GM20000 (cell line): ENCODE measurements at places on chromosomes 12 and 14.

DNA sequence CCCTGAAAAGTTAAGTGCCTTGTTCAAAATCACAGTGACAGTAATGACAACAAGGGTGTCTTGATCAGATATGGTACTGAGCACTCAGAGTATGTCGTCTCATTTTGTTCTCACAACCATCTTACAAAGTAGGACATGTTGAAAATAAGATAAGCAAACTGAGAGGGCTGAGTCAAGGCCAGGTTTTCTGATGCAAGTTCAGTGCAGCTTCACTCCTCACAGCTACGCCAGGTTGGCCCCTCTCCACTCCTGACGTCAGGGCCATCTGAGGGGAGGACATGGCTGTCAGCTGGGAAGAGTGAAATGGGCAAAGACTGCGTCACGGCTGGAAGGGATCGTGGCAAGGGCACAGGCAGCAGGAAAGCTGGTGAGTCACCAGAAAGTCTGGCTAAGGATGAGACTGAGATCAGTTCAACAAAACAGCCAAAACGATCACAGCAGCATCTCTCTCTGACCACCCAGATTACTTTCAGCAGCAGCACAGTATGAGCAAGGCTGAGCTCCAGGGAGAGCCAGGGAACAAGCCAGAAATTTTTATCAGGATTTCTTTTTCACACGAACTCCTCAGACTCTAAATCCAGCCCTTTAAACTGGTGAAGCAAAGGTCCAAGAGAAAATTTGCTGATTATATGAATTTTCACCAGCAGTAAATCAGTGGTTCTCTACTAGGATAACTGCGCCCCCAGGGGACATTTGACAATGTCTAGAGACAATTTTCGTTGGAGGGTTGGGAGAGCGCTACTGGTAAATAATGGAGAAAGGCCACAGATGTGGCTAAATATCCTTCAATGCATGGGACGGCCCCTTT, 297.9 kb upstream of the AMIGO2 start:
- no peak for DNase-seq

DNA sequence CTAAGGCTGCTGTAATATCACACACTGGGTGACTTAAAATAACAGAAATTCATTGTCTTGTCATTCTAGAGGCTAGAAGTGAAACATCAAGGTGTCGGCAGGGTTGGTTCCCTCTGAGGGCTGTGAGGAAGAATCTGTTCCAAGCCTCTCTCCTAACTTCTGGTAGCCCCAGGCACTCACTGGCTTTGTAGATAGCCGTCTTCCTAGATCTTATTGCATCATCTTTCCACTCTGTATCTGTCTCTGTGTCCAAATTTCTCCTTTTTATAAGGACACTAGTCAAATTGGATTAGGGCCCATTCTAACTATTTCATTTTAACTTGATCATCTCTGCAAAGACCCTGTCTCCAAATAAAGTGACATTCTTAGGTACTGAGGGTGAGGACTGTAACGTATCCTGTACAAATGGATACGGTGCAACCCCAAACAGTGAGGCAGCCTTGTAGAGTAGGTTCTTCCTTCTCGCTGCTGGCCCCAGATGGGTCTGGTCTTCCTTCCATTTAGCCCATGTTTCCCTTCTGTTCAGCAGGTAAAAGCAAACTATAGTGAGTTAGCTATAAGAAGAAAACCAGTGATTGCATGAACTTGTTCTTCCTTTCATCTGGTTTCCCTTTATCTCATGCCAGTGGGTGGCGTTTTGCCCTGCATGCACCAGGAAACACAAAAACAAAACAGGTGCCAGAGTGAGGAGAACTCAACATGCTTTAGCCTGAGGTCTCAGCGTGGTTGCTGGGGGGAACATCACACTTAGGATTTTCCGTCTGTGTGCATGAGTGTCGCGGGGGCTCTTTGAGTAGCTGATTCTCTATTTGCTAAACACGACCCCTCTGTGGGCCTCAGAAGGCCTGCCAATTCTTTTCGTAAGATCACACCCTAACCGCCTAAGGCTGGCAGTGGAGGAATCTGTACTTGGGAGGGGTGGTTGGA, 19.5 kb downstream of the TTC9 start:
- DNase-seq = no peak

DNA sequence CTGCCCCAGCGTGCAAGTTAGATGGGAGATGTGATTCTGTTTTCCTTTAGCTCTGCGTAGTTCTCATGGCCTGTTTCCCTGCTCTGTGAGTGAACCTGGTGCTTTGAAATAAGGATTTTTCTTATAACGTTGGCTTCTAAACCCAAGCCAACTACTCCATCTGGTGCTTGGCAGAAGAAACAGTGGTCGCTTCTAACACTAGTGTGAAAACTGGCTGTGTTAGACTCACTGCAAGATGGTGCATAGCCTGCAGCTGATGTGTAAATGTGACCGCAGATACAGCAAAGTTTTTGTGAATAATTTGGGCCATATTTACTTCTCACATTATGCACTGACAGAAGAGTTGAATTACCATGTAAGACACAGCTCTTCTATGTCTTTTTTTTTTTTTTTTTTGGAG, 12.2 kb downstream of the GTF2H3 start:
- no peak for DNase-seq

DNA sequence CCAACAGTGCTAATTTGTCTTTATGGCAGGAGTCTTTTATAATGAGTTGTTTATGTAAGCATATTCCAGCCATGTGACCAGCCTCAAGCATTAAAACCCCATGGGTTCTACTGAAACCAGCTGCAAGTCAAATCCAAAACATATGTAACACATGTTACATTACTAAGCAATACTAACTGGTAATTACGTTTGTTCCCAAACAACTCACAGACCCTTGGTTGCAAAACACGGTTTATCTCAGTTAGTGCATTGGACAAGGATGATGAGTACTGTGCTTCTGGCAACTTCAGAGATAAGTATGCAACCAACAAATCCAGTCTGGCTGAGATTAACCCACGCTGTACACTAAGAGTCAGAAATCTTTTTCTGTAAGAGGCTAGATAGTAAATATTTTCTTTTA, 110.1 kb upstream of the FAR2 start:
- no peak for DNase-seq

DNA sequence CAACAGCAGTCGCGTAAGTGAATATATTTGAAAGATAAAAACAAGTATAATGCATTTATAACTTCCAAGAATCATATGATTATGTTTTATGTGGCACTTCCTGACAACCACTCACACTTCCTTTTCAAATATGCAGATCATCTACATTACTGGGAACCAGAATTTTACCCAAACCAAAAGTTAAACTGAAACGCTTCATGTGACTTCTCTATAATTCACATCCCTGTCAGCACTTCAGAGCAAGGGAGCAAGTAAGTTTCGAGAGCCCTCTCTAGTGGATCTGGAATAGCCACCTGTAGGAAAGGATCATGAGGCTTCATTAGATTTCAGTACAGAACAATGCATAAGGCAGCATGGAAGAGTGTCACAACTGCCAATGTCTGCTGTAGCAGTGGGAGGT, 13.7 kb upstream of the ALX1 start:
- no peak for DNase-seq

DNA sequence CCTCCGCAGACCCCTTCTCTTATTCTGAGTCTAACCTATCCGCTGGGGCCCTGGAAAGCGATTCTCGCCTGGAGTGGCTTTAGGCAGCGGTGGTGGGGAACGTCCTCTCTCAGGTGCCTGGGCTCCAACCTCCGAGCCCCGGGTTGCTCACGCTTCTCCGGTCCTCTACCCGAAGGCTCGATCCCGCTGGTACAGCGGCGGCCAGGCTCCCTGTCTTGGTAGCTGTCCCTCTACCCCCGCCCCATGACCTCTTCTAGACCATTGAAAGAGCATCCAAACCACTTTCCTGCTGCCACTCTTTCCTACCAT, 505 bp upstream of the HEBP1 start:
- DNase-seq = peak; percentile 66

- no peak for DNase-seq
These were observed 204.3 kb downstream of the TTC7B start for GRCh38 chr14:90611936-90612335.
